ENCODE measurements at places on chromosomes 5 and 9.

GRCh38 chr9:111301195-111301594 is 28.8 kb downstream of the OR2K2 start:
- no peak for DNase-seq

DNA sequence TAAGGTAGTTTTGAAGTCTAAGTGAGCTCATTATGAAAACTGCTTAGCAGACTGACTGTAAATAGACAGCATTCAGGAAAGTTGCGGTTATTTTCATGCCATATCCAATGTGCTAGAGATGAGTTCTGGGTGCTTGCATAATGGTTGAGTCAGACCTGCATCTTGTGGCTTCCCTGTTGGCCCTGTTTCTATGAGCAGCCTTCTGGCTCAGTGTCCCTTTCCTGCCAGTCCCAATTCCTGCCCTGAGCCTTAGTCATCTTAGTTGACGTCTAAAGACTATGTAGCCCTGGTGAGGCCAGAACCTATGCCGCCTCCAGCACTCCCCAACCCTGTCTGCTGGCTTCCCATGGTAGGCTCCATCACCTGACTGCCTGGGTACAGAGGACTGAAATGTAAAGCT is 76.3 kb upstream of the TNFSF8 start:
- no peak for DNase-seq

DNA sequence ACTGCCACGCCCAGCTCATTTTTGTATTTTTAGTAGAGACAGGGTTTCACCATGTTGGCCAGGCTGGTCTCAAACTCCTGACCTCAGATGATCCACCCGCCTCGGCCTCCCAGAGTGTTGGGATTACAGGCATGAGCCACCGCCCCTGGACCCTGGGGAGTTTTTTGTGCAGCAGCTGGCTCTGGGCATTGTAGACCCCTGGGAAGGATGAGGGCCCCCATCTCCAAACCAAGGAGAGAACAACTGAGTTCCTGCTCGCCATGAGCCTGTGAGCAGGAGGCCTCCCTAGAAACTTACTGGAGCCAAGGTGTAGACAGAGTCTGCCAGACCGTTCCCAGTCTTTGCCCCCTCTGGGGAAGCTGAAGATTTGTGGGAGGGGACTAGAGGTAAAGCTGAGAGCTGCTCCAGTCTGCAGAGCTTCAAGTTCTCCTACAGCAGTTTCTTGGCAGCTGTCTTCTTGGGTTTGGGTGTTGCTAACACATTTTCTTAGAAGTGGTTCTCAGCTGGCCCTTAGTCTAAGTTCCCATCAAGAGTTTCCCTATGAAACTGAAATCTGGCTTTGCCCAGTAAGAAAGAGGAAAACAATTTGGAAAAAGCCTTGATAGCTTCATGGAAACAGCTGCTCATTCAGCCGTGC is 12.4 kb downstream of the NUDT2 start:
- no peak for DNase-seq

- no peak for DNase-seq
Measured at GRCh38 chr9:93198117-93198837, 14.3 kb downstream of the WNK2 start.

DNA sequence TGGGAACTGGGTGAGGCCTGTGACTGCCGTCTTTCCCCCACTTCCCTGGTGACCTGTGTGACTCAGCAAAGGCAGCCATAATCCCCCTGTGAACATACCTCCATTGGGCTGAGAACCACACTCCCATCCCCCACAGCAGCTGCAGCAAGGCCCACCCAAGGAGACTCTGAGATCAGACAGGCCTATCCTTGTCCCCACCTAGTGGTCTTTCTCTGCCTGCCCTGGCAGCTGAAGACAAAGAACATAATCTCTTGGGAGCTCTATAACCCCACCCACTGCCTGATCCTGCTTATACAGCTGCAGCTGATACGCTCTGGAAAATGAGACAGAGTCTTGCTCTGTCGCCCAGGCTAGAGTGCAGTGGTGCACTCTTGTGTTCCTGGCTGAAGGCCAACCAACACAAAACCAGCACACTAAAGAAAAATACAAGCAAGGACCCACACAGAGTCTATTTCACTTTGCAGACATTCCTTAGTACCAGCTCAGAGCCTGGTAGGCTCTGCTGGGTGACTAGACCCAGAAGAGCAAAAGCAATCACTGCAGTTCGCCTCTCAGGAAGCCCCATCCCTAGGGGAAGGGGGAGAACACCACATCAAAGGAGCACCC is 106.7 kb downstream of the MCTP1 start:
- DNase-seq: no peak

DNA sequence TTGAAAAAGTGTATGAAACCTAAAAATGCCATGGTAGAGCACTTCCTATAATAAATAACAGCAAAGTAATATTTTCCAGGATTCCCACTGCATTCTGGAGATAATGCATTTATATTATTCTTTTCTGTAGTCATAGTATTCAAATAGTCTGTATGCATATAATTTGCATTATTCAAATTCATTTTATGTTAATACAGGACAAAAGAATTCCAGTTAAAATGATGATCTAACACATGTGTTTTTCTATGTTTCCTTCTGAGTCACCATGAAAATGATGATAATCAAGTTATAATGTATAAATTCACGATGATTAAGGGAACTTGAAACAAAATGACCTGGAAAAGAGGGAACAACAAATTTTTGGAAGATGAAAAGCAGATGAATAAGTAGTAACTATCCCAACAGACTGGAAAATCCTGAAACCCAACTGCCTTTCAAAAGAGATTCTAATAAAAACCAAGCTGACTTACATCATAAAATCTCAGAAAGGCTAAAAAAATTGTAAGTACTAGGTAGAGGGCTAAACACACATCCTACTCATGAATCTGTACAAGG is 358.6 kb upstream of the PAPPA start:
- DNase-seq: no peak
